ENCODE measurements at places on chromosomes 5 and 9.

GRCh38 chr9:36249189-36249588, 9.1 kb downstream of the GNE start:
- DNase-seq: no peak

DNA sequence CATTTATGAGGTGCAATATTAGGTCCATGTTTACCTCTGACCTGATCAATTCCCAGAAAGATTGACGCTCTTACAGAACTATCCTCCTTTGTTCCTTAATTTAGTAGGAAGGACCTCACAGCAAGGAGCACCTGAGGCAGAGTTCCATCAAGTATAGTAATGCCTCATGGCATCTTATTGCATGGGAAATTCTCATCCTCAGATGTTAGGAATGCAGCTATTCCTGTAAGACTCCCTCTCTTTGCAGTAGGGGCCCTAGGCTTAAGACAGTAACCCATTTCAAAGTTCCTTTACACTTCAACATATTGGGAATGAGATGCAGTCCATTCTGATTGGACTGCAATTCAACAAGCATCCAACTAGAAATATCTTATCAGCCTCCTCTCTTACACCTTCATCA, 69.8 kb downstream of the SLCO4C1 start:
- DNase-seq: no peak

DNA sequence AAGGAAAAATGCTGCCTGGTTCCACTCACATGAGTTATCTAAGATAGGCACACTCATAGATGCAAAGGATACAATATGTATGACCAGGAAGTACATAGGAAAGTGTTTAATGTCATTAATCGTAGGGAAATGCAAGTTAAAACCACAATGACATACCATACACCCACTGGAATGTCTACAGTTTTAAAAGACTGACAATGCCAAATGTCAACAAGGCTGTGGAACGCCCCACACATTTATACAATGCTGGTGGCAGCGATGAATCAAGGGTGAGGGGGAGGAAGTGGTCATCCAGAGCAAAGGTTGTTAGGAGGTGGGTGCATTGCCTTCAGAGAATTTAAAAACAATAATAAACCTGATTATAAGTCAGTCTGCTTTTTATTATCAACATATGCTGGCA, 437.8 kb downstream of the ARHGEF28 start:
- no peak for DNase-seq

- DNase-seq: no peak
These were observed 54.0 kb downstream of the FOXD1 start for GRCh38 chr5:73394610-73395009.

DNA sequence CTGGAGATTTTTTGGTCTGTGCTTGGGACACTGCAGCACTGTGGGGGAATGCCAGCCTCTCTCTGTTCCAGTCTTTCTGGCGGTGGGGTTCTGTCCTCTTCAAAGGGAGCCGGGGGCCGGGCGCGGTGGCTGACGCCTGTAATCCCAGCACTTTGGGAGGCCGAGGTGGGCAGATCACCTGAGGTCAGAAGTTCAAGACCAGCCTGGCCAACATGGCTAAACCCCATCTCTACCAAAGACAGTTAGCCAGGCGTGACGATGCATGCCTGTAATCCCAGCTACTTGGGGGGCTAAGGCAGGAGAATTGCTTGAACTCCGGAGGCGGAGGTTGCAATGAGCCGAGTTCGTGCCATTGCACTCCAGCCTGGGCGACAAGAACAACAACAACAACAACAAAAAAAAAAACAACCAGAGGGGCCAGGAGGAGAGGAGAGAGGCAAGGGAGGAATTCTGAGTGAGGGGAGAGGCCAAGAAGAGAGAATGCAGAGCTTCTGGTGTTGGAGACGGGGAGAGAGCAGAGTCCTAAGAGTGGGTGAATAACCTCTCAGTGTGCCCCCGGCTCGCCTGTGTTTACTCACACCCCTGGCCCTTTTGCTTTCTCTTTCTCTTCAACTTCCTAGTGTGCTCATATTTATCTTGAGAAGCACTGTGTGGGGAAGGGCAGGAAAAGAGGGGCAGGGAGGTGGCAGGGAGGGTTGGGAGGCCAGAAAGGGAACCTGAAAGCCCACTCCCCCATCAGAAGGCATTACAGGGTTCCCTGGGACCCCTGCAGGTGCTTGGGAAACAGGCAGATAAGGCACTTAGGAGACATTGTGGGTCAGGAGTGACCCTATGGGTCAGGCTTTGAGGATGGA, 3.2 kb upstream of the SET start:
- DNase-seq: no peak

GRCh38 chr9:122379340-122379739, 8.5 kb downstream of the PTGS1 start:
- DNase-seq: no peak

DNA sequence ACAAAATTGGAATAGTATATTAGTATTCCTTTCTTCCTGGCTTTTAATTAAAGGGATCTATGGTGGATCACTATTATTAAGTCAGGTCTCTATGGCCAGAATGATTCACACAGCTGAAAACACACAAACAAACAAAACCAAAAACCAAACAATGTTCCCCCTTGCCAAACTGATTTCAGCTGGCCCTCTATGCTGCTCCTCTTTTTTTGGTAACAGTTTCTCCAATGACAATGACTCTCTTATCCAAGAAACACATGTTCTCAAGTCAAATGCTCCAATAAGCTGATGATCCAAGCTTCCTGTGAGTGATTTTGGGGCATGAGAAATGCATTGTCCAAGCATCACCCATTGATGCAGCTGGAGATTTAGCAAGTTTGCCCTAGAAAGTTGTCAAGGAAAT, 193.4 kb upstream of the TUT7 start:
- DNase-seq: no peak

GRCh38 chr5:35903631-35904203, 34.7 kb downstream of the CAPSL start:
- DNase-seq: no peak

DNA sequence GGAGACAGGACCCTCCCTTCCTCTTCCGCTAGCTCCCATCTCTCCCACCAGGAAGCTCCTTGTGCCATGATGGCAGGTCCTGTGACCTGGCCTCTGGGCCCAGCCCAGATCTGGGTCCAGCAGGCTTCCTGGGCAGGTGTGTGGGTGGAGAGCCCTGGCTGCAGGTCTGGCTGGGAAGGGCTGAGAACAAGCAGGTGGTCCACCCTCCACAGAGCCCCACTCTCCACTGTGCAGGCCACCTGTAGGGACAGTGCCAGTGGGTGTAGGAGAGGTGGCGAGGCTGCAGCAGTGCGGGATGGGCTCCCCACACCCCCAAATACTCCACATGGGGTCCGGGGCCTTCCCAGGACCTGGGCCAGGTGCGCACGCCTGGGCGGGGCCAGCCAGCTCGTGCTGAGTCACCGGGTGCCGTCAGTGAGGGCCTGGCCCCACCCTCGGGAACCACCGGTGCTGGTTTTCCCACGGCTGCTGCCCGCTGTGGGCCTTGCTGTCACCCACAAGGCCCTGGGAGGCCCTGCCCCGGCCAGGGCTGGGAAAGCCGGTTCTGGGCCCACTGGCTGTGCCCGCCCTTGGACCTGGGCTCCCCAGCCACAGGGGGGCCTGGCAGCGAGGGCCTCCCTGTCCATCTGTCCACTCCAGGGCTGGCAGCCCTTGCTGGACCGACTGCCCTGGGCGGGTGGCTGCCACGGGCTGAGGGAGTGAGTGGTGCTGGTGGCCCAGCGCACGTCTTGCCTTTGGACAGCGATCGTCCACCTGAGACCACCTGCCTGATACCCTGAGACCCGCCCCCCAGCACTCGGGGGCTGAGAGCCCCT, 9.3 kb upstream of the NRARP start:
- no peak for DNase-seq

- DNase-seq: no peak
These were observed 80.1 kb downstream of the F2RL2 start for GRCh38 chr5:76542887-76543690.

- DNase-seq: no peak
These were observed 8.4 kb upstream of the HAND1 start for GRCh38 chr5:154486427-154486866.

DNA sequence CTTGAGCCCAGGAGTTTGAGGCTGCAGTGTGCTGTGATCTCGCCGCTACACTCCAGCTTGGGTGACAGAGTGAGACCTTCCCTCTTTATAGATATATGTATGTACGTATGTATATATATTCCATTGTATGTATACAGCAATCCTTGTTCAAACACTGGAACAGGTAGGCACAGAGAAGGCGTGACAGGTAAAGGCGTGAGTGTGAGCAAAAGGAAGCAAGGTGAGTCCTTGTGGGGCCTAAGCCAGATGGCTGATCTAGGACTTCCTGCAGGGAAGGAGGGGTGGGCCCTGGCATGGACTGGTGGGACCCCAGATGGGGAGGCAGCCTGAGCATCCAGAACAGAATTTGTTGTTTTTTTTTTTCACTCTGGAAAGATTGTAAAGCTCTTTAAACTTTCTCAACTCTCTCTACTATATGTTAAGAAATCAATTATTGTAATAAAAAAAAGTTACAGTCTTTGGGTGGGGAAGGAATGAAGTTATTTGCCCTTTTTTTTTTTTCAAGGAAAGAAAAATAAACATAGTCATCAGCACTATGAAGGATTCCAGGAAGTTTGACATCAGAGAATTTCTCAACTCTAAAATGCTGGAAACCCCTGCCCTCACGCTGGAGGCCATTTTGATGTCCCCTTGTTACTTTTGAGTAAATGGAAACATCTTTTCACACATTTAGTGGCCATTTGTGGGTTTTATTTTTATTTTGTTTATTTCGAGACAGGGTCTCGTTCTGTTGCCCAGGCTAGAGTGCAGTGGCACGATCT, 38.9 kb upstream of the STXBP1 start:
- DNase-seq: no peak

DNA sequence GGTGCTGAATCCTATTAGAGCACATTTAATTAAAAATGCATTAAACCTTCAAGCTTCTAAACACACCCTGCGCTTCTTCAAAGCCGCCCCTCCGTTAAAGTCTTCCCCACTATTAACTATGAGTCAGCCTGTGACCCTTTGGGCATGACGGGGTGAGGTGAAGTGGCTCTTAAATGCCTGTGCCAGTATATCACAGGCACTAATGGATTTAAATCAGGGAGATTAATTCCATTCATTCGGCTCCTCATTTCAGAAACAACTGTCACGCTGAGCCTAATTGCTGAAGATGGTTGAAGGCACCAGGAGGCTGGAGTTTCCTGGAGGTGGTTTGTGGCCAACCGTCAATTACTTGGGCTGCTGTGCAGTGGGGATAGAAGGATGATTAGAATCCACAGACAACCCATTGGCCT, 192.6 kb upstream of the MSX2 start:
- DNase-seq: no peak

- DNase-seq: no peak
These were observed 512.3 kb upstream of the DAP start for GRCh38 chr5:11273180-11273903.

GRCh38 chr5:9951865-9952516, 297.7 kb downstream of the ATPSCKMT start:
- DNase-seq: no peak

- DNase-seq: no peak
These were observed 86.0 kb downstream of the ZNF608 start for GRCh38 chr5:124660229-124661093.

GRCh38 chr9:23044549-23044948, 597.9 kb downstream of the DMRTA1 start:
- DNase-seq: no peak

DNA sequence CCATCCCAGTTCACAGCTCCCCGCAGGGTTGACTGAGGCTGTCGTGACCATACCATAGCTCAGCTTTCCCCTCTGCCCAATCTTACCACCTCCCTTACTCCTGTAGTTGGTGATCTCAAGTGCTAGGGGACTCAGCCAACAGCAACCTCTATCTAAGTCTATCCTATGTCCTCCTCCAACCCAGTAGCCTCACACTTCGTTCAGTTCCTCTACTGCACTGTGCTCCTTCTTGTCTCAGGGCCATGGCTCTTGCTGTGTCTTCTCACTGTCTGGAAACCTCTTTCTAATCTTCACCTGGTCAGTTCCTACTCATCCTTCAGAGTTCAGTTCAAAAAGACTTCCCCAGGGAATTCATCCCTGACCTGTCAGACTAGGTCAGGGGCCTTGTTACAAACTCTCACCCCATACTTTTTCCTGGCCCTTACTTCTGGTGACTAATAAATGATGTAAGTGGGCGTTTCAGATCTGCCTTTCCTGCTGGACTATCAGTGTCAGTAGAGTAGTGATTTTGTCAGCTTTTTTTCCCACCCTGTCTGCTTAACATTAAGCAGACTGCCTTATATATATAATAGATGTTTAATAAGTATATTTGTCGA, 53.6 kb upstream of the NR3C1 start:
- no peak for DNase-seq

GRCh38 chr9:136242918-136243525, 2.6 kb downstream of the QSOX2 start:
- no peak for DNase-seq

DNA sequence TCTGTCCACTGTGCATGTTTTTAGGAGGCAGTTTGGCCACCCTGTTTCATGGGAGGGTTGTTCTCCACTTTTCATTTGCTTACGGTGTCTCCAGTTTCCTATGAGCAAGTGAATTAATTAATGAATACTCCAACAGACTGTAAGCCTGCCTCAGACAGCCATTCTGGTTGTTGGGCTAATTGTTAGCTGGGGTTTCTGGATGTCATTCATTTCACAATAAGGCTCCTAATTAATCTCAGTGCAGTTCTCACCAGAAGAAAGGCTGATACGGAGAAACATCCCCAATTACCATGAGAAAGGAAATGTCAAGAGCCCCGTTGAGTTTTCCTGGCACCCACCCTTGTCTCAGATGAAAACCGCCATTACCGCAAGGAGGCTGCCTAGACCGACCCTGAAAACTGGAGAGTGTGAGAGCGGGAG, 75.8 kb downstream of the MAP1B start:
- DNase-seq: no peak

GRCh38 chr9:94713436-94714215, 12.9 kb upstream of the AOPEP start:
- no peak for DNase-seq

DNA sequence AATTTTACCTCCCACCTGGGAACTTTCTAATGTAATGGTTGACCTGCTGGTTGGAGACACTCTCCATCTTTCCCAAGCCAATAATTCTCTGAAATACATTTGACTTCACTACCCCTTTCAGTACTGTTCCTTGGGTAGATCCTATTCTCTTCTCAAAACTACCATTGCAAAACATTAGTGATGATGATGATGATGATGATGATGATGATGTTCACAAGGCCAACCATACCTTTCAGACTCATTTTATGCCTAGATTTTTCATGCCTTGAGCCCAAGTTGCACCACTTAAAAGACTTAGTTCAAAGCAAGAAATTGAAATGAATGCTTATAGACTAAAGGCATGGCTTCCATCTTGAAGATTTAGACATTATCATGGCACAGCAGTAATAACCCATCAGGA, 1141.1 kb upstream of the DMAC1 start:
- DNase-seq: no peak

DNA sequence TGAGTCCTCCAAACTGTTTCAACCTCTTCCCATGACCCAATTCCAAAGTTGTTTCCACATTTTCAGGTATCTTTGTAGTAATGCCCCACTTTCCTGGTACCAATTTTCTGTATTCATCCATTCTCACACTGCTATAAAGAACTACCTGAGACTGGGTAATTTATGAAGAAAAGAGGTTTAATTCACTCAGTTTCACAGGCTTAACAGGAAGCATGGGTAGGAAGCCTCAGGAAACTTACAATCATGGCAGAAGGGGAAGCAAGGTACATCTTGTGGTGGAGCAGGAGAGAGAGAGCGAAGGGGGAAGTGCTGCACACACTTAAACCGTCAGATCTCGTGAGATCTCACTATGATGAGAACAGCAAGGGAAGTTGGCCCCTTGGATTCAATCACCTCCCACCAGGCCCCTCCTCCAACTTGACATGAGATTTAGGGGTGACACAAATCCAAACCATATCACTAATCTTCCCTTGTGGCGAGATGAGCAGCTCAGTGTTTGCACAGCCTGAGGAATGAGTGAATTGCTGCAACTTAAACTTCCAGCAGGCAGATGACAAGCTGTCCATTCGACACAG, 42.9 kb downstream of the TRIP13 start:
- no peak for DNase-seq
